Activated CD8-positive, alpha-beta memory T cell treated with anti-CD3 and anti-CD28 coated beads, Interleukin-2, amount 50 U/mL, for 4 hours (primary cell): ENCODE measurements at places on chromosomes 6 and 20.

DNA sequence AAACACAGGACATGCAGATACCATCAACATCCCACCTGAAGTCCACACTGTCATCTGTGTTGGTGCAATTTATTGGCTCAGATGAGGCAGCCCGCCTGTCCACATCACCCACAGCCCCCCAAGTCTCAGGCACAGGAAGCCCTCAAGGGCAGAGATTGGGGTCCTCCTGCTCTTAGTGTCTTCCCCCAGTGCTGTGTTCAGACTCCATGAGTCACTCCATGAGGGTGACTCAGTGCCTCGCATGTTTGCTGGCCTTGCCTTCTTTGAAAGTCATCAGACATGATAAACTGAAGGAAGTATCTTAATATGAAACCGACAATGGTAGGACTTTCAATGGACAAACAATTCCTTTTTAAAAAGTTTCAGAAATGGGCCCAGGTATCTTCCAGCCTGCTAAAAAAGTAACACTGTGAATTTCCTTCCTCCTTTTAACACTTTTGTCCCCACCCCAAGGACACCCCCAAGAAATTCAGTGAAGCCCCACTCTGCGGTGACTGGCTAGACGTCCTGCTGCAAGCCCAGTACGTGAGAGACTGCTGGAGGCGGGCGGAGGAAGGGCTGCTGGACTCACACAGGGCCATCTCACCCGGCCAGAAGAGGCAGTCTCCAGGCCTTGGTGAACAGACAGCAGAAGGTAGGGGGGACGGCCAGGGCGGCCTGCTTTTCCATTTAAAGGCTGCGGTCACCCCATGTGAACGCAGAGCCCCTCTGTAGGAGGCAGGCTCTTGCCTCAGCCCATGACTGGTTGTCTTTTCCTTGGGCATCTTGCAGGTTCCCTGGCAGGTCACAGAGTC is 43.0 kb upstream of the KCNK16 start:
- no peak for DNase-seq

DNA sequence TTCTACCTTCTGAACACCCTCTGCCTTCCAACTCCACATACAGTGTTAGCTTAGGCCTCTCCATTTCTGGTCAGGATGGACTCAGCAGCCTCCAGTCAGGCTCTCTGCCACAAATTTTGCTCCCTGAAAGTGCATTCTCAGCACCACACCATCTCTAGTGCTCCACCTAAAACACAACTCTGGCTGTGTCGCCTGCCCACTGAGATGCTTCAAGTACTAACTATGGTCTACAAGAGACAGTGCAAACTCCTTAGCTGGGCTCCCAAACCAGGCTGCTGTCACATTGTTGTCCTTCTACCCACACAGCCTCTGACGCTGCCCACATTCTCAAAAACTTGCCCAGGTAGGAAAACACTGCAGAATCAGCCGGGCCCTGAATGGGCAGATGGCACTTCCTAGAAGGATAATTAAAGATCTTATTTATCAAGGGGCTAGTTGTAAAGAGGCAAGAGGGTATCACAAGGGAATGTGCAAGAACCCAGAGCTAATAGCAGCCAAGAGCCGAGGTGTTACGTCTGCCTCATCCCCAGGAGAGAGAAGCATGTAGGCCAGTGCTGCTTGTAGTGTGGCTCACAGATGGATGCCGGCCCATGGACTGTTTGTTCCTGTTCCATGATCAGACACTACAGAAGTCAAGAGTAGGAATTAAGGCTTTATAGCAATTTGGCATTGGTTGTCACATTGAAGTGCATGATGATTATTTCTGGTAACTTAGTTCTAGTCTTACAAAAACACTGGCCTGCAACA is 189.7 kb downstream of the LRFN2 start:
- DNase-seq: no peak

DNA sequence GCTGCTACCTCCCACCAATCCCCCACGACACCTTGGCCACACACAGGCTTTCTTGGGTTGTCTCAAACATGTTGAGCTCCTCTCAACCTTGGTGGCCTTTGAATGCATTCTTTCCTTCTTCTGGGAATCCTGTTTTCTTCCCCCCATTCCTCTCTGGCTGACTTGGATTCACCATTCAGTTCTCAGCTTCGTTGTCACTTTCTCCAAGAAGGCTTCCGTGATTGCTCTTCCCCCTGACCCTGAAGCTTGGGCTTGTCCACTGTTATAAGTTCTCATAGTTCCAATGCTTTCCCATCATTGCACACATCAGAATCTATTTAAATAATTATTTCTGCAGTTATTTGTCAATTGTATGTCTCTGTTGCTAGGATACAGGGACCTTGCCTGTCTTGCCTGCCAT is 64.2 kb downstream of the RBM38 start:
- no peak for DNase-seq

DNA sequence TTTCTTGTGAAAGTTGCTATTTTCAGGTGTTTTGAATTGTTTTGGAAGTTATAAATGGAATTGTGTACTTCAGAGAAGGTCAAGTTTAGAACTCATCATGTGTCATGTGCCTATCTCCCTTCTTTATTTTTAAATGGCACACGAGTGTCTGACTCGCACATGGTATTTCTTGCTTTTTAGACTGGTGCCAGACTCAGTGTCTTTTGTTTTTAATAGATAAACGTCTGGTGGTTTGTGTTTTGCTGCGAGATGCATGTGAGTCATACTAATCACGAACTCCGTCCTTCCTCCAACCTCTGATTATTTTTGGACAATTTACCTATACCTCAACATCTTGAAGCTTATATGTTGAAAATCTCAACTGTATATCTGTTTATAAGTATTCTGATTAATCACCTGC is 292.1 kb downstream of the CDKAL1 start:
- no peak for DNase-seq

DNA sequence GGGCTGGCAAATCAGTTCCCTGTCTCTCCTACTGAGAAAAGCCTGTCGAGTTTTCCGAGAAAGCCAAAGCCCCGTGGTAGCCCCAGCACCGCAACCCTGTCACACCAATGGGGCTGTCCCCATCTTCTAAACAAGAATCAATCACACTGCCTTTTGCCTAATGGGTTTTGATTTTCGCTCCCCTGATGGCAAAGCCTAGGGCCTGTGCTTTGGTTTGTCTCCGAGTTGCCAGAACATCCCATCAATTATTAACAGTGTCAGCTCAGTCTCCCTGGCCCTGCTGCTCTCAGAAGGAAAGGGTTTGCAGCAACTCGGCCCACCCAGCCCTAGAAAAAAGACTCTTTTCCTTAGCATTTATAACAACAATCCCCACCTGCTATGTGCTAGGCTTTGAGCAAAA is 4.2 kb downstream of the KCNB1 start:
- DNase-seq: no peak

DNA sequence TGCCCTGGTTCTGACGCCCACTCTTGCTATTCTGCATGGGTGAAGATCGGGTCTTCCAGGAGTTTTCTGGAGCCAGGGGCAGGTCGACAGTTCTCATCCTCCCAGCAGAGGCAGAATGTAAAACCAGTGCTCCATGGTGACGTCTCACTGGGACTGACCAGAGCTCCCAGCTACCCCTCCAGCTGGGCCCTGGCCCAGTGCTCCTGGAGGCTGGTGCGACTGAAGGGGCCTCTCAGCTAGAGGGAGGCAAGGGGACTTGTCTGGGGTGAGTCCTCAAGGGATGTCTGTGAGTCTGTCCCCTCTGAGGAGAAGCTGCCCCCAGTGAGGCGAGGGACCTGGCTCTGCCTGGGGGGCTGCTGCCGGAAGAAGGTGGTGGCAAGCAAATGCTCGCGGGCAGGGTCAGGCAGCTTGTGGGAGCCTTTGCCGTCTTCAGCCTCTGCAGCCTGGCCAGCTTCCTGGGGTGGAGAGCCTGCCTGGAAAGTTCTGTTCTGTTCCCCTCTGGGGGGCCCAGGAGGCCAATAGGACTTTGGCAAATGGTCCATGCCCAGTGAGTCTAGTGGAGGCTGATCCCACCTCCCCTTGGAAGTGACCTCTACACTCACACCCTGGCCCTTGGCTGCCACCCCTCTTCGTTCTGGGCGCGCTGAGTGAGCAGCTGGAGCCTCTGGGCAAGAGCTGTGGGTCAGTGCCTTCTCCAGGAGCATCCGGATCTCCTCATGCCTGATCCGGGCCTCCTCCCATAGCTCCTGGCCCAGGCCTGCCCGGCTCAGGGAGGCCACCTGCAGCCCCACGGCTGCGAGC is 47.5 kb downstream of the KIAA1755 start:
- DNase-seq: no peak

- no peak for DNase-seq
Measured at GRCh38 chr20:63733117-63733516, 3.3 kb upstream of the LIME1 start.

GRCh38 chr6:93721386-93722048 is 302.2 kb upstream of the EPHA7 start:
- no peak for DNase-seq

DNA sequence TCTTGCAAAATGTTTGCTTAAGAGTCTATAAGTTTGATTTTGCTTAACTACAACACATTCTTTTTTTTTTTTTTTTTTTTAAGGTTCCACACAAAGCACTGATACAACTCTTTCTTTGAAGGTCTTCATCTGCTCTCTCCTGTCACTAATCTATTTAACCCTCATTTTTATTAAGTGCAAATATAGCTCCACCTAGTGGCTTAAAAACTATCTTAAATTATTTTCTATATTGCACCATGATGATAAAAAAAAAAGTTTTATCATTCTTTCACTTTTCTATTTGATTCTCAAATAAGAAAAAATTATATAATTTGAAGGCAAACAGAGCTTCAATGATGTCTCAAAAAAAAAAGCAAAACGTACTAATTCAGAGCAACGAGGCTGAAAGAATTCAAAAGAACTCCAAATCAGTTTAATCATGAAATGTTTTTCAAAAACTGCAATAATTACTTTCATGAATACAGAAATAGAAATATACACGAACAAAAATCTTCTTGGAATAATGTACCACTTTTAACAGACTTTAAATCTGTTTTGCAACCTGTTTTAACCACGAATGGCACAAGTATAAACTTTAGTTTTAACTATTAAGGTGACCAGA is 12.8 kb downstream of the ESF1 start:
- no peak for DNase-seq

DNA sequence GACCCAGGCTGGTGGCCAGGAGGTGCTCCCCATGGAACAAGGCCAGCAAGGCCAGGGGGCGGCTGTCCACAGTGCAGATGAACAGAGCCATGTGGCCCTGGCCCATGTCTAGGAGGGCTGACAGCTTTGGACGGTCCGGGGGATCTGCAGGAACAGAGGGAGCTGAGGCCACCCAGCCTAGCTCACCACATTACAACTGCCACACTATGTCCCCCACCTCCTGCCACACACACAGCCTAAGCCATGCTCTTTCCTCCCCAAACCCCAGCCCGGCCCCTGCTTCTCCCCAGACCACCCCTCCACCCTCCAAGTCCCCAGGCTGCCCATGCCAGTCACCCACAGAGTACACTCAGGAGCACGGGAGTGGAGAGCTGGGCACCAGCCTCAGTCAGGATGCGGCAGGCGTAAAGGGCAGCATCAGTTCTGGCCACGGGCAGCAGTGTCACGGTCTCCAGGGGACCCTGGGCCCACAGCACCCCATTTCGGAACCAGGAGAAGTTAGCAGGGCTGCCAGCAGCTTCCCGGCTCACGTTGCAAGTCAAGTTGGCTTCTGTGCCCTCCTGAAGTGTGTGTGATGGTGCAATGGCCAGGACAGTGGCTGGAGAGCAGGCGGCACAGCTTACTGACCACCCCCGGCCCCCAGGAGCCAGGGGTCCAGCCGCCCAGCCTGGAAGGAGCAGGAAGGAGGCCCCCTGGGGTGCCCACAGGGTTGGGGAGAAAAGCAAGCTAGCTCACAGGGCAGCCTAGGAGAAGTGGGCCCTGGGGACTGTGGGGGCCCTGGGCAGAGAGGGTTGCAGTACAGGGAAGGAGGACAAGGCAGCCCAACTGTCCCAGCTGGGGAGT is 15.2 kb upstream of the ADAM33 start:
- no peak for DNase-seq

DNA sequence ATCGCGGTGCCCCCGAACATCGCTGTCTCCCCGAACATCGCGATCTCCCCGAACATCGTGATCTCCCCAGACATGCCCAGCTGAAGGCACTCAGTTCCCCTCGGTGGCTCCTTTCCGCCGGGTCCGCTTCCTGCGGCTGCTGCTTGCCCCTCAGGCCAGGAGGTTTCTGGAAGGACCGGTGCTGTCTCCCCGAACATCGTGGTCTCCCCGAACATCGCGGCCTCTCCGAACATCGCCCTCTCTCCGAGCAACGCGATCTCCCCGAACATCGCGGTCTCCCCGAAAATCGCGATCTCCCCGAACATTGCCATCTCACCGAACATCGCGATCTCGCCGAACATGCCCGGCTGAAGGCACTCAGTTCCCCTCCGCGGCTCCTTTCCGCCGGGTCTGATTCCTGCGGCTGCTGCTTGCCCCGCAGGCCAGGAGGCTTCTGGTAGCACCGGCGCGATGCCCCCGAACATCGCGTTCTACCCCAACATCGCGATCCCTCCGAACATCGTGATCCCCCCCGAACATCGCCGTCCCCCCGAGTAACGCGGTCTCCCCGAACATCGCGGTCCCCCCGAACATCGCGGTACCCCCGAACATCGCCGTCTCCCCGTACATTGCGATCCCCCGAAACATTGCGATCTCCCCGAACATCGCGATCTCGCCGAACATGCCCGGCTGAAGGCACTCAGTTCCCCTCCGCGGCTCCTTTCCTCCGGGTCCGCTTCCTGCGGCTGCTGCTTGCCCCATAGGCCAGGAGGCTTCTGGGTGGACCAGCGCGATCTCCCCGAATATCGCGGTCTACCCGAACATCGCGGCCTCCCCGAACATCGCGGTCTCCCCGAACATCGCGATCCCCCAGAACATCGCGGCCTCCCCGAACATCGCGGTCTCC is 808 bp downstream of the ULBP1 start:
- DNase-seq: peak; percentile 34

GRCh38 chr6:16239798-16240123 is 1.4 kb downstream of the GMPR start:
- no peak for DNase-seq
